ENCODE measurements at places on chromosomes 4 and X.

DNA sequence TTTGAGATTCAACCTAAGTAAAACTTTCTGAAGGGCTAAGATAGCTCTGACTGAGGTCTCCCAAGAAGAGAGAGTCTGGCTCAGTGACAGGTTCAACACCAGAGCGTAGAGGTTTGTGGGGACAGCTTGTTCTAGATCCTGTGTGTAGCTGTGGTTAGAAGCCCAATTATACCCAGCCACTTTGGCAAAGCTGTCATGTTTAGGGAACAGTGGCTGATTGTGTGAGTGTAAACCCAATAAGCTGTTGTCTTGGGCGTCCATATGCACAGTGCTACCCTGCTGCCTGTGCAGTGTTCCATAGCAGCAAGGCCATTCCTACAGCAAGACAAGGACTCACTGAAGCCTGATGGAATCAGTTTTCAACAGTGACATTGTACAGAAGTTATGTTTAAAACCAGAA, 11.2 kb upstream of the SCRG1 start:
- DNase-seq = no peak

- DNase-seq = no peak
These were observed 24.9 kb upstream of the SEC24B start for GRCh38 chr4:109408711-109409110.

DNA sequence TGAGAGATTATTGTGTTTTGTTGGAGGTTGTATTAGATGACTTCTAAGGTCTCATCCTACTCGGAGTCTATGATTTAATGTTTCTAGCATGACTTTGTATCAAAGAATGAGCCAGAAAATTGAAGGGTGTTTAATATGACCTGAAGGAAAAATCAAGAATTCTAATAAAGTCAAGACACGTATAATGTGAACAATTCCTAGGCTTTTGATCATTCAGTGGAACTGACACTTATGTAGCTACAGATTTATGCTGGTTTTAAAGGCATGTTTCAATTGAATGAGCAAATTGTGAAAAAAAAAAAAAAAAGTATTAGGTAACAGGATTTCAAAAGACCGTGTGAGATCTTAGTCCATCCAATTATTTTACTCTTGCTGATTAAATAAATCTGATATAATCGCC, 64.9 kb downstream of the GRID2 start:
- no peak for DNase-seq

DNA sequence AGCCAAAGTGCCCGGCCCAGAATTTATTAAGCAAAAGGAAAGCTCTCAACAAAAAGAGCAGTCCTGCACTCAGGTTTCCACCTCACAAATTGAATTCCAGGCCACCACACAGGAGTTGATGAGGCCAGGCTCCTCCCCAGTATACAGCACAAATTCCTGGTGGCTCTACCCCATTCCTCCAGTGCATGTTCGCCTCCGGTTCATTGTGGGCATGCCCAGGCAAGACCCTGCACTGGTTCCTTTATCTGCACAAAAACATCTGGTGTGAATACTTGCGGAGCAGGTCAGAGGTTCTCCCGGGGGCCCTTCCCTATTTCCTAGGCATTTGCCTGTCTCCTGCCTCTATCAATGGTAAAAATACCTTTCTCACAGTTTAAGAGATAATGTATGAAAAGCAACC, 195.2 kb upstream of the ANXA10 start:
- DNase-seq = no peak

GRCh38 chr4:38151873-38152272, 191.7 kb downstream of the PTTG2 start:
- DNase-seq = no peak

DNA sequence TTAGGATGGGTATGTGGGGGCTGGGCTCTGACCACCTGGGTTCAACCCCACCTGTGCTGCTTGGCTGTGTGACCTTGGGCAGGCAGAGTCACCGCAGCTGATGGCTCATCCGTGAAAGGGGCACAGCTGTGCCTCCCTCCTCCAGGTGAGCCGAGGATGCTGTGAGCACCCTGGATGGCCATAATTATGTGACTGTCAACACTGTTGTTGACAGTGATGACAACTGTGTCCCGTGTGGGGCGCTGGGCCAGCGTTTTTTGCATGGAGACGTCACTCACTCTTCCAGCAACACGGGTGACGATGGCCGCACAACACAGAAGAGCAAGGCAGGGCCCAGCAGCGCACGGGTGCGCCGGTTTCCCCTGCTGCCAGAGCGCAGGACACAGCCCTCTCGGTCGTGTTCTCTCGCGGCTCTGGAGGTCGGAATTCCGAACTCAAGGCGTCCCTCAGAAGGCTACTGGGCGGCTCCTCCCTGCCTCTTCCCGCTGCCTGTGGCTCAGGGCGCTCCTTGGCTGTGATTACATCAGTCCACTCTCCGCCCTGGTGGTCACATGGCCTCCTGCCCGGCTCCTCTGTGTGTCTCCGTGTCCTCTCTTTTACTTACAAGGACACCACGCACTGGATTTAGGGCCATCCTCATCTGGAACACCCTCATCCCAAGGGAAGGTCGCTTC, 1.3 kb downstream of the SH3TC1 start:
- DNase-seq = peak; percentile 60

- no peak for DNase-seq
These were observed 198.1 kb upstream of the IGFBP7 start for GRCh38 chr4:57308301-57308700.

DNA sequence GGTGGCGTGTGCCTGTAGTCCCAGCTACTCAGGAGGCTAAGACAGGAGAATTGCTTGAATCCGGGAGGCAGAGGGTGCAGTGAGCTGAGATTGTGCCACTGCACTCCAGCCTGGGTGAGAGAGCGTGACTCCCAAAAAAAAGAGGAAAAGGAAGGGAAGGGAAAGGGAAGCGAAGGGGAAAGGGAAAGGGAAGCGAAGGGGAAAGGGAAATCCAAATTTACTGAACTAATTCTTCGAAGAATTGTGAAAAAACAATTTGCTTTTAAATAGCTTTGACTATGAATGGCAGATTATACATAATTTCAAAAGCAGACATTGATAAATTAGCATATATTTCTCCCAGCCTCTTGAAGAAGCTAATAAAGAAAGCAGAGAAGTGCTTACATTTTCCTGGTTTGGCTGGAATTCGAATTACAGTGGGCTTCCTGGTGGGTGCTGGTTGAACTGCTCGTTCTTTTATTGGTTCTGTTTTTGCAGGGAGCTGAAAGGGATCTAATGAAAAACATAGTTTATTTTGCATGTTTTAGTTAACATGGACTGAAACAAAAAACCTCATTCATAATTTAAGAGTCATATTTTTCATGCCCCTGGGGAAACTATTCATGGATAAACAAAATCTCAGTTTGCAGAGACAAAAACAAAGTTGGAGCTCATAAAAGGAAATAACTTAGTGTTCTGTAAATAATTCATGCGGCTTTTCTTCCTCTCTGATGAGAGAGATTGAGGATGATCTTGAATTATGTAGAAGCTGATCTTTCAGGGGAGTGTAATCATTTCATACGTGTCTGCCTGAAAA, 66.0 kb downstream of the RPS3A start:
- DNase-seq = no peak

DNA sequence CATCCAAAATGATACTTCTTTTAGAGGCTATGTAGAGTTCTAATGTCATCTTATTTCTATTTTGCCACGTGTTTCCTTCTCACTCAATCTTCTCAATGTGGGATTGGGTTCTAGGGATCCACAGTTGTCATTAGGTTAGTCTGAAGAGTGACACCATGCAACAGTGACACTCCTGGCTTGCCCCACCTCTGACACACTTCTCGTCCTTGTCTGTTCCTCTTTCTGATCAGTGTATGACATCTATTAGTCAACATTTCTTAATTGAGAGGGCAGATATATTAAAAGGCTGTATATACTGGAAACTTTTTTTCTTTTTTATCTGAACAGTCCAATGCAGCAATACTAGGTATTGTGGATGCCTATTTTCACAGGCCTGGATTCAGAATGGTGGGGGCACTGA, 67.6 kb upstream of the GYPA start:
- no peak for DNase-seq

DNA sequence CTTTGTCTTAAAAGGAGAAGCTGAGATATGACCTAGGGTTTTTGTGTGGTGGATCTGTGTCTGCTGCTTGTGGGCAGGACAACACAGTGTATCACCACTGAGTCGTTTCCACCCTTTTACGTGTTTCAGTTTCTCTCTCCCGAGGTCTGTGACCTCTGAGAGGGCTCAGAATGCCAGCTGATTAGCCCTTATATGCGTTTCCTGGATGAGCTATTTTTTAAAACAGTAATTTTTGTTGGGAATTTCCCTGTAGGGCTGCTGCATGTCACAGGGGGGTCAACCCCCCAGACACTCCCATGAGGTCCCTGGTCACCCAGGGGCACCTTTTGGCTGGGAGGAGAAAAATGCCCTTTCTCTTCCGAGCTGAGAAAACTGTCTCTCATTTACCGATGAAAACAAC, 170.4 kb upstream of the CASK start:
- no peak for DNase-seq

DNA sequence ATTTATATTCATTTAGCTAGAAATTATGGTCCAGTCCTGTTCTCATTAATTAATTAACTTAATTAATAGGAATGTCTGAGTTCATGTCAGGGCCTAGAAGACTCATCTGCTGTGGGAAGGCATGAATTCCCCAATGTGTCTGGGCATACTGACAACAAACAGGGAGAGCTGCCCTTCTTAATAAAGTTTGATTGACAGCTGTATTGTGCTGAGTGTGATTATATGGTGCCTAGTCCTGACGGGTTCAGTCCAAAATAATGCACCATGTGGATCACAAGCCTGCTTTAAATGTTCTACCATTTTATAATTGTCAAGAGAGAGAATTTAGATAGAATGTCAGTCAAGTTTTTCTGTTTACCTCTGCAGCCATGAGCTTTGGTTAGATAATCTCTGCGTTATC, 34.6 kb downstream of the ANXA10 start:
- no peak for DNase-seq

DNA sequence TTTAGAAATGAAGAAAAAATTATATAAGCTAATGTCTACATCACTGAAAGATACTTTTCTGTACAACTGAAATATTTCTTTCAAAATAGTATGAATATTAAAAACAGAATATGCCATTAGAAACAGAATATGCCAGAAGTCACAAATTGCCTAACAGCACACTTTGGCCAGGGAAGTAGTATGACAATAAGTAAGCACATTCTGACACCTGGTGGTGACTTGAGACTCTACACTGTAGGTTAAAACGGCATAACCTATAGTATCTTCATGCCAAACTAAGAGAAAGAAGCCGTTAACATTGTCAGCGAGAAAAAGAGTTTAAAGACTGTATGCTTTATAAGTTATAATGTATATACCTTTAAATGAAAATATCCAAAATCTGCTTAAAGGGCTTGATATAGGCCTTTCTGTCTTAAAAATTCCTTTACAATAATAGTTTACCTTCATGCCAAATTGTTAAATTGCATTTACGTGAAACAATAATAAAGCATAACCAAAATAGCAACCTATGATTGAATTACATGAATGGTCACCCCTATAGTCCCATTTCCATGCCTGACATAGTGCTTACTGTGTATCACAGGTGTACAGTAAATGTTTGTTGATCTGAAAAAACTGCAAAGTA, 32.8 kb downstream of the FAM13A start:
- peak; percentile 50 for DNase-seq

DNA sequence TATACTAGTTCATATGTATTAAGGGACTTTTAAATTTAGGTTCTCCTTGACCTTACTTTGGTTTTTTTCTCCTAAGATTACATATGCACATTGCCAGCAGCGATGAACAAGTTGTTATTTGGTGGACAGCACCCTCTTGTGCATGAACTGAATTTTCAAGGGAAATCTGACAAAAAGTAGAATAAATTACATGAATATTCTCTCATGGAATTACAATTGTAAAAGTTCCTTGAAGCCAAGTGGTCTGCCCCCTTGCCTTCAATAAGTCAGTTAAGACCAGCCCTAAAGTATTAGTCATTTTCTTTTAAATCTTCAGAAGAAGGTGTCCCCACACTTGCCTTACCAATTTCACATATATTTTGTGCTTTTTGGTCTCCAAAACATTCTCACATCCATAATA, 30.7 kb upstream of the SMARCA5 start:
- DNase-seq = no peak

GRCh38 chr4:184252136-184253071, 34.7 kb upstream of the ENPP6 start:
- DNase-seq = no peak

GRCh38 chrX:119638725-119639471, 32.7 kb upstream of the NKRF start:
- DNase-seq = no peak

- no peak for DNase-seq
These were observed 383.6 kb downstream of the ADGRL3 start for GRCh38 chr4:61583696-61584095.

DNA sequence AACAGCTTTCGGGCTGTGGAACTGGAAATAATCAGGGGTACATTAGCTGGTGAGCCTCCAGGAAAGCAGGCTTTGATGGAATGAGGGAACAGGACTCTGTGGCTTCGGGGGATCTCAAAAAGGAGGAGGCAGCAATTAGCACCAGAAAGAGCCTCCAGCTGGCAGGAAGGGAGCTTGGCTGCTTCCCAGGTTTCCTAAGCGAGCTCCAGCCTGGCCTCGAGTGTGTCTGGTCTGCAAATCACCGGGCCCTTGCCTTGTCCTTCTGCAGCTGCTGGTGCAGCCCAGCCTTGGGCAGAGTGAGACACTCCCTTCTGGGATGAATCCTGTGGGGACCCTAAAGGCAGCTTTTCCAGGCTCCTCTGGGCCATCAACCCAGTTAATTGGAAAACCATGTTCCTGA, 10.7 kb upstream of the PDHA1 start:
- DNase-seq = no peak

DNA sequence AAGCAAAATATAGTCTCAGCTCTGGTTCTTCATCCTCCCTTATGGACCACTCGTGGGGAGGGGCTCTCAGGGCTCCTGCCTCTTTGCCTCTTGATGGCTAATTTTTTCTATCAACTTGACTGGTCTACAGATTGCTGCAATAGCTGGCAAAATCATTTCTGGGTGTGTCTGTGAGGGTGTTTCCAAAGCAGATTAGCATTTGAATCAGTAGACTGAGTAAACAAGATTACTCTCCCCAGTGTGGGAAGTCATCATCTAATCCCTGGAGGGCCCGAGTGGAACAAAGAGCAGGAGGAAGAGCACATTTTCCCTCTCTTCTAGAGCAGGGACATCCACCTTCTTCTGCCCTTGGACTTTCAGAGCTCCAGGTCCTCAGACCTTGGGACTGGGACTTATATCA, 153.5 kb downstream of the STK32B start:
- no peak for DNase-seq

DNA sequence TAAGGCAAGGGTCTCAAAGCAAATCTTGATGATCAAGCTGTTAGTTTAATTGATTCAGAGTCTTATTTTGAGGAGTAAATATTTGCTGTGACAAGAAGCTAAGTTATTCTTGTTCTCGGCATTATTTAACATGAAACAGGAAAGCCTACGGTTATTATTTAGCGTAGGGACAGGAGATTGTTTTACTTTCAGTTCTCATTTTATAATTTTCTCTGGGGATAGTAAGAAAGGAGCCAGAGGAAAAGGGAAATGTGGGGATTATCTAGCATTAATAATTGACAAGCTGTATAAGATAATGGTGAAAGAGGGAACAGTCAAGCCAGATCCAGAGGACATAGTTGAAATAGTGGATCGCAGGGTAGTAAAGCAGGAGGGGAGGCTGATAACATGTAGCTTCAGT, 39.7 kb upstream of the PARM1 start:
- no peak for DNase-seq
